ENCODE measurements at places on chromosomes 11 and 22.

GRCh38 chr22:19870153-19871022 lies 15.7 kb upstream of the GNB1L start:
- H3K4me1 ChIP-seq, result peaks cover 26% of the 10 kb centered on the region
- H3K27me3 ChIP-seq, result no peaks in the 10 kb centered on the region
- no peaks in the 10 kb centered on the region for H3K36me3 ChIP-seq
- DNase-seq, result no peak
- H3K27ac ChIP-seq, result no peak overlapping the region
- no peak overlapping the region for H3K4me3 ChIP-seq

DNA sequence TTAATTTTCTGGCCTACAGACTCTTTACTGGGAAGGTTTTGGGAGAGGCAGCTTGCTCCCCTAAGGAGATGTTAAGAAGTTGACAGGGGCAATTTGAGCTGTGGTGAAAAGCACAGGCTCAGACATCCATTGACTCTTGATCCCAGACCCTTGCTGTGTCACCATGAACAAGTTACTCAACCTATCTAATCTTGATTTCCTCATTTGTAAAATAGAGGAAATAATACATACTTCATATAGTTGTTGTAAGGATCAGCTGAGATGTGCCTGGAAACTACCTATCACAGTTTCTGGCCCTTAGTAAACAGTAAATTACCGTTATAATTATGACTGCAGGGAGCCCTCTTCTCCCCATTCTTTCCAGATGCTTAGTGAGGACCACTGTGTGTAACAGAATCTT lies 16.6 kb upstream of the SCGB1D4 start:
- no peak overlapping the region for H3K27ac ChIP-seq
- H3K36me3 ChIP-seq, result no peaks in the 10 kb centered on the region
- no peaks in the 10 kb centered on the region for H3K4me1 ChIP-seq
- DNase-seq, result no peak

DNA sequence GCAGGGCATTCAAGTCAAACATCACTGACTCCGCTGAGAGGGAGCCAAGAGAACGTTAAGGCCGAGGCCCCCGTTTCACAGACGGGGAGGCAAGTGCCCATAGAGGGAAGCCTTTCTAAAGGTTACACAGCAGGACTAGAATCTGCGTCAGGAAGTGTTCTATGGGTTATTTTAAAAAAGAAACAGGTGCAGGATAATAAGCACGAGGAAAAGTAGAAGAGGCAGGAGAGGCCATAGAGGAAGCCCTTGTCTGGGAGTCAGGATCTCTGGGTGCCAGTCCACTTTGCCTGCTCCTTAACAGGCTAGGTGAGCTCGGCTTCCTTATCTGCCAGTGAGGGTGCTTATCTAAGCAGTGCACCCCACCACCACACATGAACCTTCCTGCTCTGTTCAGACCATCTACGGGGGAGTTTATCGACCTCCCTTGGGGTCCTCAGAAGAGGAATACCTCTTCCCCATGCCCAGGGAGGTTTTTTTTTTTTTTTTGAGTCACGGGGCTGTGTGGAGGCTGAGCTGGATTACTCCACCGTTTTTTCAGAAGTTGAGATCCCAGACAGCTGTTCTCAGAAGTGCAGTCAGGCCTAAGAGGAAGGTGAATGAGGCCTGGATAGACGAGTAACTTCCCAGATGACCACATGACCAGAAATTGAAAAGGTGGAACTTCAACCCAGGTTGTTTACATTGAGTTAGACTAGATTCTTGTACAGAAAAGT lies 1.2 kb upstream of the FCHSD2 start:
- DNase-seq, result no peak
- peaks cover 28% of the 10 kb centered on the region for H3K4me1 ChIP-seq
- no peaks in the 10 kb centered on the region for H3K36me3 ChIP-seq
- H3K27ac ChIP-seq, result peak overlapping the region; percentile 97

GRCh38 chr22:19565382-19566278 lies 41.4 kb upstream of the CLDN5 start:
- no peaks in the 10 kb centered on the region for H3K27me3 ChIP-seq
- H3K4me1 ChIP-seq, result peaks cover 8% of the 10 kb centered on the region
- no peak overlapping the region for H3K4me3 ChIP-seq
- DNase-seq, result no peak

- no peaks in the 10 kb centered on the region for H3K36me3 ChIP-seq
- H3K27me3 ChIP-seq, result no peaks in the 10 kb centered on the region
- H3K4me1 ChIP-seq, result peaks cover 8% of the 10 kb centered on the region
Observed at GRCh38 chr11:100777103-100777502, 90.0 kb downstream of the ARHGAP42 start.

DNA sequence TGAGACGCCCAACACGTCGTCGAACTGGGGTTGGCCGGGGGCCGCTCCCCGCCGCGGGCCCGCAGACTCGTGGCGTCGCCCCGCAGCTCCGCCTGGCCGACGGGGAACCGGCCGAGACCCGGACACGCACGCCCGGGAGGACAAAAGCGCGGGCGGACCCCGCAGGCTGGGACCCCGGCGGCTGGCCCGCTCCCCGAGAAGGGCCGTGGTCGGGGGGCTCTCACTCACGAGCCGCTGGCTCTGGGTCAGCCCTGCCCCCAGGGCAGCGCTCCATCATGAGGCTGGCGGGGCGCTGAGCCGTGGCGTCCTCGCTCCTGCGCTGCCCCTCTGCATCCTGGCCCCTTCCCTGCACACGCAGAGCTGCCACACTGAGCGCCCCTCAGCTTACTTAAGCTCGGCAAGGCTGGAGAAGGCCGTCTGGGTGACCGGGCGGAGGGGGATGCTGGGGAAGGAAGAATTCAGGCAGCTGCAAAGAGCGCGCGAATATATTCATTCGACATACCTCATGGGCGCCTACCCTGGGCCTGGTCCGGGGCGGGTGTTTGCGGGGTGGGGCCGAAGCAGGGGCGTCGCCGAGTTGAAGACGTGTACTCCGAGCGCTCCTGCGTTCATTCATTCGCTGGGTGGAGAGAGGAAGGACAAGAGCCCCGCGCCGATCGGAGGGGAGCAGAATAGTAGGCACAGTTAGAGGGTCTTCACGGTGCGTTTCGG lies 579 bp upstream of the CYB5R2 start:
- H3K27ac ChIP-seq, result peak overlapping the region; percentile 90
- no peak for DNase-seq
- H3K4me1 ChIP-seq, result peaks cover 61% of the 10 kb centered on the region
- peak overlapping the region; percentile 56 for H3K4me3 ChIP-seq

DNA sequence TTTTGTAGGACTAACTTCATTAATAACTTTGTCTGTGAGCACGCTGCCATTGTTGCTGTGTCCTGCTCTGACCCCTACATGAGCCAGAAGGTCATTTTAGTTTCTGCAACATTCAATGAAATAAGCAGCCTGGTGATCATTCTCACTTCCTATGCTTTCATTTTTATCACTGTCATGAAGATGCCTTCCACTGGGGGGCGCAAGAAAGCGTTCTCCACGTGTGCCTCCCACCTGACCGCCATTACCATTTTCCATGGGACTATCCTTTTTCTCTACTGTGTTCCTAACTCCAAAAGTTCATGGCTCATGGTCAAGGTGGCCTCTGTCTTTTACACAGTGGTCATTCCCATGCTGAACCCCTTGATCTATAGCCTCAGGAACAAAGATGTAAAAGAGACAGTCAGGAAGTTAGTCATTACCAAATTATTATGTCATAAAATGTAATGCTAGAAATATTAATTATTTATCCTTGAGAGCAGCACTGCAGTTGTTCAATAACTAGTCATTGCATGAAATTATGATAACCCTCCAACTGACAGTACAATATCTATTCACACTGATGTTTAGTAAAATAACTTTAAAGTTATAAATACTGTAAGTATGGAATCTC lies 46.4 kb upstream of the OR5D13 start:
- H3K27ac ChIP-seq, result no peak overlapping the region
- no peaks in the 10 kb centered on the region for H3K27me3 ChIP-seq
- no peaks in the 10 kb centered on the region for H3K4me1 ChIP-seq
- H3K36me3 ChIP-seq, result no peaks in the 10 kb centered on the region

- no peak overlapping the region for H3K27ac ChIP-seq
- no peak overlapping the region for H3K4me3 ChIP-seq
- H3K27me3 ChIP-seq, result no peaks in the 10 kb centered on the region
Observed at GRCh38 chr11:123239191-123240150, 44.4 kb upstream of the CLMP start.

DNA sequence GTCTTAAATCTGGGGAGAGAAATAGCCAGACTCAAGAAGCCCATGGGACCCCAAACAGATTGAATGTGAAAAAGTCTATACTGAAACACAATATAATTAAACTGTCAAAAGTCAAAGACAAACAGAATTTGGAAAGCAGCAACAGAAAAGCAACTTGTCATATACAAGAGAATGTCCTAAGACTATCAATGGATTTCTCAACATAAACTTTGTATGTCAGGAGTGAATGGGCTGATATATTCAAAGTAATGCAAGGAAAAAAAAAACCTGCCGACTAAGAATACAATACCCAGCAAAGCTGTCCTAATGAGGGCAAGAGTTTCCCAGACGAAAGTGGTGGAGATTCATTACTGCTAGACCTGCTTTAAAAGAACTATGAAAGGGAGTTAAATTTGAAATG lies 73.2 kb downstream of the TBC1D22A start:
- DNase-seq, result no peak
- no peaks in the 10 kb centered on the region for H3K36me3 ChIP-seq
- H3K4me1 ChIP-seq, result peaks cover 4% of the 10 kb centered on the region
- H3K27ac ChIP-seq, result no peak overlapping the region
- H3K27me3 ChIP-seq, result no peaks in the 10 kb centered on the region

DNA sequence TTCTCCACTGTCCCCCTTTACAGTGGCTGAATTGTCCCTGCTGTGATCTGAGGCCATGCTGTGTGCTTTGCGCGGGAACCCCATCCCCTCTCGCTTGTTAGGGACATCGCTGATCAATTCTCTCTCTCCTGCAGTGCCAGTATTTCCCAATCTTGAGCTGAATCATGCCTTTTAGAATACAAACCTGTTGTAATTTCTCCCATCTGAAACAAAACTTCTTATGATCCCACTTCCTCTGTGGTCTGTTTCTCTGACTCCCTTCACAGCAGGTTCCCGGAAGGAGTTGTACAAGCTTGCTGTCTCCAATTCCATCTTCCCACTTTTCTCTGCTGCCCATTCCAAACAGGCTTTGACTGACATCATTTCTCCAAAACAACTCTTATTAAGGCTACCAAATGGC lies 16.8 kb downstream of the ADAMTS15 start:
- H3K4me3 ChIP-seq, result no peak overlapping the region
- DNase-seq, result no peak
- no peaks in the 10 kb centered on the region for H3K36me3 ChIP-seq
- H3K4me1 ChIP-seq, result no peaks in the 10 kb centered on the region
- no peak overlapping the region for H3K27ac ChIP-seq
- H3K27me3 ChIP-seq, result no peaks in the 10 kb centered on the region

- H3K4me3 ChIP-seq, result no peak overlapping the region
- peaks cover 58% of the 10 kb centered on the region for H3K4me1 ChIP-seq
- no peaks in the 10 kb centered on the region for H3K36me3 ChIP-seq
- DNase-seq, result no peak
Observed at GRCh38 chr22:21832291-21833290, 34.9 kb downstream of the MAPK1 start.

GRCh38 chr11:99632969-99633368 lies 612.2 kb downstream of the CNTN5 start:
- no peaks in the 10 kb centered on the region for H3K4me1 ChIP-seq
- H3K27me3 ChIP-seq, result no peaks in the 10 kb centered on the region
- H3K4me3 ChIP-seq, result no peak overlapping the region
- no peaks in the 10 kb centered on the region for H3K36me3 ChIP-seq
- no peak for DNase-seq
- no peak overlapping the region for H3K27ac ChIP-seq

DNA sequence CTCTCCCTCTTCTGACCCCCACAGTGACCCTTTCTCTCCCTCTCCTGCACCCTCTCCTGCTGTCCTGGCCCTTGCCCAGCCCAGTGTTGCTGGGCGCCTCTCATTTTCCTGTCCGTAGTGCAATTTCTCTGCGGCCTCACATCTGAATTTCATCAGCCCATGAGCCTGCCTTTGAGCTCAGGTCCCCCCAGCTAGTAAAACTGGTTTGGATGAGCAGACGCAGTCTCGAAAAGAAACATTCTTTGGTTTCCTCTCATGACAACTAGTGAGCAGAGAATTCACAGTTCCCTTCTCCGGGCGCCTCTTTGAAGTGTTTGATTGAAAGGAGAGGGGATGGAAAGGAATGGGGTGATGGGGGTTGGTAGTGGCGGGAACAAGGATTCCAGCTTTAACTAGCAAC lies 126.0 kb upstream of the CADM1 start:
- H3K36me3 ChIP-seq, result no peaks in the 10 kb centered on the region
- no peak for DNase-seq
- no peaks in the 10 kb centered on the region for H3K27me3 ChIP-seq
- no peak overlapping the region for H3K27ac ChIP-seq
- no peaks in the 10 kb centered on the region for H3K4me1 ChIP-seq

DNA sequence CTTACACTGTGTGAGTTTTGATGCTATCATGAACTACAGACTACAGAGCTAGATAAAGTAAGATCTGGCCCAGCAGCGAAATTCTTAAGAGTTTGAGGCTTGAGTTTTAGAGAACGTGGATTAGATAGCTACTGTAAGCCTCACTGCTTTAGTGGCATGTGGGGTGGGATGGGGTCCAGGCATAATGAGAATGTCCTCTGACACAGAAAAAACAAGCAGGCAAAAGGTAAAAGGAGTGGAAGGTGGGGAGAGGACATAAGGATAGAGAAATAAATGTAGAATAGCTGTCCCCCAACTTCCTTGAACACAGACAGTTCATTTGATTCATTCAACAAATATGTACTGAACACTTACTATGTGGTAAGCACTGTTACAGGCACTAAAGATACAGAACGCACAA lies 324.5 kb upstream of the PITPNB start:
- H3K27me3 ChIP-seq, result no peaks in the 10 kb centered on the region
- no peak overlapping the region for H3K27ac ChIP-seq

DNA sequence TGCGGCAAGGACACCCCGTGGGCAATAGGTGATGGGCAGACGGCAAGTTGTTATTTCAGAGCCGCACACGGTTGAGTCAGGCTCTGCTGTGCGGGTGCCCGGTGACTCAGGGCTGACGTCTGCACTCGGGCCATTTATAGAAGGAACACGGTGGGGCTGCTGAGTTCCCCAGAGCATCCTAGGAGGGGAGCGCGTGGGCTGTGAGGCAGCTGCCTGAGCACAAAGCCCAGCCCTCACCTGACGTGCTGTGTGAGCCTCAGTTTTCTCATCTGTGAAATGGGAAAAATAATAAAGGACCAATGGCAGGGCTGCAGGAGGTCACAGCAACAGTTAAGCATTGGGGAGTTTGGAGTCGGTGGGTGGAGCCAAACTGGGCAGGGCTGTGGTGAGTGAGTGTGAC lies 11.3 kb upstream of the RHOD start:
- no peaks in the 10 kb centered on the region for H3K27me3 ChIP-seq
- no peak overlapping the region for H3K4me3 ChIP-seq
- no peaks in the 10 kb centered on the region for H3K36me3 ChIP-seq

GRCh38 chr11:14346303-14346955 lies 12.6 kb downstream of the RRAS2 start:
- no peaks in the 10 kb centered on the region for H3K4me1 ChIP-seq
- H3K27ac ChIP-seq, result no peak overlapping the region
- no peaks in the 10 kb centered on the region for H3K36me3 ChIP-seq
- no peak for DNase-seq

- peaks cover 20% of the 10 kb centered on the region for H3K4me1 ChIP-seq
- no peaks in the 10 kb centered on the region for H3K27me3 ChIP-seq
Observed at GRCh38 chr22:45310331-45310976, 720 bp downstream of the FAM118A start.

GRCh38 chr22:22030493-22031182 lies 48.1 kb upstream of the TOP3B start:
- no peaks in the 10 kb centered on the region for H3K27me3 ChIP-seq
- no peak overlapping the region for H3K27ac ChIP-seq
- H3K36me3 ChIP-seq, result no peaks in the 10 kb centered on the region
- no peak for DNase-seq
- H3K4me3 ChIP-seq, result no peak overlapping the region
